ENCODE measurements at places on chromosomes 3 and 15. TPM values are rescaled to one million over a fixed set of nuclear protein-coding genes. Genes with fewer than 3 reads are reported as not detected.

- DNase-seq: no peak
Measured at GRCh38 chr15:42772144-42772543, 35.2 kb upstream of the CDAN1 start.

DNA sequence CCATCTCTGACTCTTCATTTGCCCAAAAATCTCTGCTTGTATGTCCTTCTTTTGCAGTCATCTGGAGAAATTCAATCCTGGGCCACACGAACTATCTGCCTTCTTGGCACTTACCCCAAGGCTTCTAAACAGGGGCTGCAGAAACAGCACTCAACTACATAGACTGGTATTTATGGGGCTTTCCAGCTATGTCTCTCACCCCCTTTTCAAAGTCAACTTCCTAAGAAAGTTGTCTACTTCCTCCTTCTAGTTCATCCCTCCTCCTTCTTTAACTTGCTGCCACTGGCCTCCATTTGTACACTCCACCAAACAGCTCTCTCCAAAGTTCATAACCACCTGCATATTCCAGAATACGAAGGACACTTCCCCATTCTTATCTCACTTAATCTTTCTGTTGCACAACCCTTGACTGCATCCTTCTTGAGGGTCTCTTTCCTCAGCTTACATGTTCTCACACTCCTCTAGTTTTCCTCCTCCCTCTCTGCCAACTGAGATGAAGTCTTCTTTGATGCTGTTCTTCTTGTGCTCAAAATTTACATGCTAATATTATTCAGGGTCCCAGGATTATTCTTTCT, 55.2 kb downstream of the PLD1 start:
- DNase-seq: no peak

- no peak for DNase-seq
Measured at GRCh38 chr3:184440151-184440550, 60.3 kb downstream of the CHRD start.

- DNase-seq: no peak
Measured at GRCh38 chr3:64837126-64837738, 149.4 kb upstream of the ADAMTS9 start.

- peak; percentile 31 for DNase-seq
Measured at GRCh38 chr3:15512166-15512565, 9.3 kb downstream of the COLQ start.

- no peak for DNase-seq
Measured at GRCh38 chr3:32157600-32158264, 51.3 kb downstream of the GPD1L start.

- DNase-seq: no peak
Measured at GRCh38 chr15:59792359-59792758, 103.2 kb upstream of the BNIP2 start.

- DNase-seq: peak; percentile 66
Measured at GRCh38 chr15:51908316-51908715, 63.3 kb downstream of the LEO1 start.

DNA sequence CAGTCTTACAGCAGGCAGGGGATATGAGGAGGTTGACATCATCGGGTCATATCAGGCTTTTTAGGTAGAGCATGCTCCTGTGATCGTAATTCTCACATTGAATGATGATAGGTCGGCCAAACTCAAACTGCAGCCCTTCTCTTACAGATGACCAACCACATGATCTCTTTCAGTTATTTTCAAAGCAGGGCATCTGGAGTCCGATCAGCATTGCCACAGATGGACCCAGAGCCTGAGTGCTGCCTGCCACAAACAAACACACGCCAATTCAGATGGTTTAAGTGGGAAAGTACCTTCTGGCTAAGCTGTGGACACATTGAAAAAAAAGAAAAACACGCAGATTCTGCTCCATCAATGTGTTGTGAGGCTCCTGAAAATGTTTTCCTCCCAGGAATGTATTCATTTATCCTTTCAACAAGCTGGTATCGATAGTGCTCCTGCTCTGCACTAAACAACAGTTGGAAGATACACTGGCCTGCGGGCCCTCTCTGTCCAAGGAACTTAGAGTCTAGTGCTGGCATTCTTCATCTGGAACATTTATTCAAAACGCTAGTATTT, 31.2 kb downstream of the ARPP21 start:
- no peak for DNase-seq

GRCh38 chr3:32442766-32443165, 51.1 kb downstream of the CMTM7 start:
- DNase-seq: peak; percentile 43

- DNase-seq: no peak
Measured at GRCh38 chr15:92719021-92719420, 63.4 kb upstream of the FAM174B start.

- DNase-seq: no peak
Measured at GRCh38 chr15:66621491-66622467, 56.0 kb upstream of the LCTL start.

DNA sequence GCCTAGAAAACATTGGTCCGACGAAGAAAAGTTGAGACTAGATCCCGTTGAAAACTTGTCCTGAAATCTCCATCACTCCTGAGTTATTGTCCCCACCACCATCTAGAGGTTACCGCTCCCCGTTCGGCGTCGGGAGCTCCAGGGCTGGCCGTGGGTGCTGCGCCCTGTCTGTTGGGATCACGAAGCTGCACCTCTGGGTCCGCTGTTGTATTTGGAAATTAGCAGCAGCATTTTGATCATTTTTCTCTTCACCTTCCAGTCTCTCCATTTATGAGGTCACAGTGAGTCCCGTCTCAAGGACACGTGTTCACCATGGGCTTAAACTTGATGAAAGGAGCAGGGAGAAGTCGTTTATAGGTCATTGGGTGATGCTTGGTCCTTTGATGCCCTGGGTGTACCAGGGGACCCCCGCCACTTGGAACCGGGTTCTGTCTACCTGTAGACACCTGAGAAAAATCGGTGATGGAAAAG, 565 bp downstream of the MANF start:
- peak; percentile 12 for DNase-seq

- peak; percentile 51 for DNase-seq
Measured at GRCh38 chr15:80695099-80695910, at the start of gene ABHD17C. ABHD17C (plus strand) TSS chr15:80695310; CDS start chr15:80695430, 120 bp downstream.

DNA sequence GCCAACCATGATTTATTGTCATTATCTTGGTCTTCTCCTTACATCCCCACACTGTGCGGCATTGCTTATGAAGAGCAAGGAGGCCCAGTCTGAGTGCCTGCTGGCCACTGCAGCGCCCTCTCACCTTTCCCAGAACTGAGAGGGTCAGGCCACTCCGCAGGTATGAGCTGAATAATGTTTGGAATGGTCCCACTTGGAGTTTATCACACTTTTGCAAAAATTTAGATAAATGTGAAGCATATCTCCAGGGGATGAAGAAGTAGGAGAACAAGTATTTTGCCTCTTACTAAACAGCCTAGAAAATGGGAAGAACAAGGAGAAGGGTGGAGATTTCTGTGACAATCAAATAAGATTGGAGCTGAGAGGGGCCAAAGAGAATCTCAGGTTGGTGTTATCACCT, 74.4 kb upstream of the GSK3B start:
- no peak for DNase-seq

GRCh38 chr3:99633887-99634558, 4.4 kb upstream of the COL8A1 start:
- peak; percentile 91 for DNase-seq

DNA sequence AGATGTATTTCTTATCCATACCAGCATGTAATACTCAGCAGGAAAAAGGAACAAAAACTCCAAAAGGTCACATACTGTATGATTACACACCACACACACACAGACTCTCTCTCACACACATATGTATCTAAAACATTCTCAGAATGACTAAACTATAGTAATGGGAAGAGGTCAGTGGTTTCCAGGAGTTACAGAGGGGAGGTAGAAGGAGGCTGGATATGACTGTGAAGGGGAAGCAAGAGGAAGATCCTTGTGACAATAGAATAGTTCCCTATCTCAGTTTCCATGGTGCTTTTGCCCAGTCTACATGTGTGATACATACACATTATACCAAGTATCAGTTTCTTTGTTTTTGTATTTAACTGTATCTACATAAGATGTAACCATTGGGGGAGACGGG, 190.1 kb downstream of the IL5RA start:
- DNase-seq: no peak

- DNase-seq: no peak
Measured at GRCh38 chr3:182807061-182807460, 13.8 kb downstream of the ATP11B start.

GRCh38 chr3:188196232-188196990, 42.5 kb downstream of the LPP start:
- DNase-seq: peak; percentile 88

Gene RASGRF1
- total RNA-seq: 0.32 TPM

Gene SLC51B
- total RNA-seq: not detected

Gene TM4SF1
- total RNA-seq: 207 TPM

Gene ACAN
- not detected for total RNA-seq

Gene NLGN1
- total RNA-seq: 10.6 TPM

Gene DLEC1
- not detected for total RNA-seq

Measured in M059J (cell line).